ENCODE measurements at places on chromosomes 12 and 14. TPM values are rescaled to one million over a fixed set of nuclear protein-coding genes. Genes with fewer than 3 reads are reported as not detected.

GRCh38 chr14:103624860-103625259, 4.2 kb upstream of the KLC1 start:
- peak overlapping the region; percentile 10 for H3K4me3 ChIP-seq
- H3K36me3 ChIP-seq: no peaks in the 10 kb centered on the region
- H3K27me3 ChIP-seq: no peaks in the 10 kb centered on the region
- peaks cover 40% of the 10 kb centered on the region for H3K4me1 ChIP-seq
- DNase-seq: peak; percentile 85

DNA sequence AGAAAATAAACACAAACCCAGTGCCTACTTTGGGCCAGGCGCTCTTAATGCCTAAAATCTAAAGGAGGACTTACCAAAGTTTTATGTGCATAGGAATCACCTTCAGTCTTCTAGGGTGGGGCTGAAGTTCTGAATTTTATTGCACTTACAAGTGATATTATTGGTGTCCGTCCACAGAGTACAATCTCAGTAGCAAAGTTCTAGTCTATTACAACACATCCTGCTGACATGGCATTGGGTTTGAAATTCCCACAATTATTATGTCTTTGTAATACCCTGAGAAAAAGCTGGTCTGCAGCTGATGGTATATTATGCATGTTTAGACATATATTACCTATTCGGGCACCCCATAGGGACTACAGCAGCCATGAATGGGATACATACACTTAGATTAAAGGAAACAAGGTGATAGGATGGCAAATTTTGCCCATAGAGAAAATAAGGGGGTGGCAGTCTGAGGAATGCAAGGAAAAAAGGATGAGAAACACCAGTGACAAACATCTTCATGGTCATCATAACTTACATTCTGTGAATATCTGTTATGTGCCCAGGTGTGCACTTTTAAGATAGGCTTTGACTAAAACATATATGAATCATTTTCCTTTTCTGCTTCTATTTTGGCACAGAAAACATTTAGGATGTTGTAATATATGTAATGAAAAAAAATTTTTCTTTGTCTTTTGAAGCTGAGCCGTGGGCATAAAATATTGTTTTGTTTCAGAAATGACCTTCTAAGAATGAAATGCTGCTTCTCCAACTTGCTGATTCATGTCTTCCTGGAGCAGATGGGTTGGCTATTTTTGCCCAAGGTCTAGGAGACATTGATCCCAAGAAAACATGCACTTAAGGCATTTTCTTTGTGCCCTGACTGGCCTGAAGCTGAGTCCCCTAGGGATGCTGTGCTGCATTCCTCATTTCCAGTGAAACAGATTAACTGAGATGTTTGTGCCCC, 27.2 kb upstream of the ALG10 start:
- no peaks in the 10 kb centered on the region for H3K4me1 ChIP-seq
- no peak overlapping the region for H3K27ac ChIP-seq
- no peaks in the 10 kb centered on the region for H3K27me3 ChIP-seq

Gene KRT78
- not detected for total RNA-seq

Gene FRS2
- 31.0 TPM for total RNA-seq

Gene SMOC1
- 1.1 TPM for total RNA-seq
